ENCODE measurements at places on chromosomes 12 and 14.

- DNase-seq, result no peak
These were observed 9.4 kb downstream of the AKT1 start for GRCh38 chr14:104786091-104786586.

DNA sequence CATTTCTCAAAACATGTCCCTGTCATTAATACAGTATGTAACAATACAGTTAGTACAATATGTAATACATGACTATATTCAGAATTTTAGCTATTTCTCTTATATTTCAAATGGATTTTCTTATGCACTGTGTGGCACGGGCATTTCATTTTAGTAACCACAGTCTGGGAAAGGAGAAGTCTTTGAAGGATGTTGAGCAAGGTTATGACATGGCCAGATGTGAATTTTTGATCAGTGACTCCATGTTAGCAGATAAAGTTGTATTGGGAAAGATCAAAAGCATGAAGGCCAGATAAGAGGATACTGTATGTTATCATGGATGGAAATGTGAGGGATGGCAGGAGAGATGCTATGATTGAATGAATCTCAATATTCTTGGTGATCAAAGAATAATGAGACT lies 285.2 kb downstream of the NAV3 start:
- DNase-seq, result peak; percentile 72

DNA sequence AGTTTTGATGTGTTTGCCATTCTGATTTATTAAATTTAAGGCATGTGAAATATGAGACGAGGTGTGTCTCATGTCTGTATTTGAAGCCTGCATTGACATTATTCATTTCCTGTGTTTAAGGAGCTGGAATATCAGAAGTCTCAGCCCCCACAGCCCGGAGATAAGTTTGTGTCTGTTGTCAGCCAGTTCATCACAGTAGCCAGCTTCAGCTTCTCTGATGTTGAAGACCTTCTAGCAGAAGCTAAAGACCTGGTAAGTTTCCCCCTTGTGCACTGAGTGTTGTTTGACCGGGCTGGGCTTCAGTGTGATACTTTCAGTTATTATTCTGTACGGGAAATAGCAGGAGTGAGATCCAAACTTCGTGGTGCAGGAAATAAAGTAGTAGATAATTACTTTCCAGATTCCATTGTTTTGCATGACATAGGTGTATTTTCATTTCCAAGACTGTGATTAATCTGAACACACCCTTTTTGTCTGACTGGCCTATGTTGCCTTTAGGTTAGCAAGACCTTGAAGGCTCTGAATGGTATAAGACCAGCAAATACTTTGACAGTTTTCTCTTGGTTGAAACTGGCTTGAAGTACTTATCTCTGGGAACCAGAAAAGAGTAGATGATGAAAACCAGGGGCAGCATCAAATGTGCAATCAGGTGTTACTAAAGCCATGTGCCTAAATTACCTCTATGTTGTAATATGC lies 101.5 kb downstream of the GPR135 start:
- DNase-seq, result peak; percentile 57

DNA sequence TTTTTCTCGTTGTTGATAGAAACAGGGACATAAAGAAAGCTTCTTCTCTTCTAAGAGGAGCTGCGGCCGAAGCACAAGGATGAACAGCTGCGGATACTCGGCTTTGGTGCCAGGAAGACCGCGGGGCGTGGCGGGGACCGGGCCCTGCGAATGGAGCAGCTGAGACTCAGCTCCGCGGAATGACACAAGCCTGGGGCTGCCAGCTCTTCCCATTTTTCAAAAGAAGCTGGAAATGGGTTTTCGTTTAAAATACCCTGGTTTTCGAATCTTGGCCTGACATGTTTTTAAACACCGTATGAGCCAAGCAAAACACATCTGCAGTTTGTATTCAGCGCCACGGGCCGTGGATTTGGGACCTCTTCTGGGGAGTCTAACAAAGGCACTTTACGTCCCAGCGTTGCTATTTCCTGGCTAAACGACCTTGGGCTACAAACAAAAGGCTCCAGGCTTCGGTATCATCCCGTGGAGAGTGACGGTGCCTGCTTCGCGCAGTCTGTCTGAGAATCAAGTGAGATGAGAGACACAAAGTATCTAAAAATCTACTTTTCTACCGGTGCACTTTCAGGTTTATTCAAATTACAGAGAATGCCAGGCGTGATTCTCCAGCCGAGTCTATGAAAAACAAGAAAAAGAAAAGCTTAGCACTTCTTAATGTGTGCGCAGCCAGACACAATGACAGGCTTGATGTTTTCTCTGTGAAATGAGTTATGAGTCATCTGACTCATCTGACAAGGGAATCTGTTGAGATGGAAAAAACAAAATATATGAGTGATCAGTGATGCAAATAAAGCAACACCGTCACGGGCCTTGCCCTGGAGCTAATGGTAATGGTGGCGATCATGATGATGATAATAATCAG lies 114.0 kb upstream of the TMEM132D start:
- DNase-seq, result no peak

DNA sequence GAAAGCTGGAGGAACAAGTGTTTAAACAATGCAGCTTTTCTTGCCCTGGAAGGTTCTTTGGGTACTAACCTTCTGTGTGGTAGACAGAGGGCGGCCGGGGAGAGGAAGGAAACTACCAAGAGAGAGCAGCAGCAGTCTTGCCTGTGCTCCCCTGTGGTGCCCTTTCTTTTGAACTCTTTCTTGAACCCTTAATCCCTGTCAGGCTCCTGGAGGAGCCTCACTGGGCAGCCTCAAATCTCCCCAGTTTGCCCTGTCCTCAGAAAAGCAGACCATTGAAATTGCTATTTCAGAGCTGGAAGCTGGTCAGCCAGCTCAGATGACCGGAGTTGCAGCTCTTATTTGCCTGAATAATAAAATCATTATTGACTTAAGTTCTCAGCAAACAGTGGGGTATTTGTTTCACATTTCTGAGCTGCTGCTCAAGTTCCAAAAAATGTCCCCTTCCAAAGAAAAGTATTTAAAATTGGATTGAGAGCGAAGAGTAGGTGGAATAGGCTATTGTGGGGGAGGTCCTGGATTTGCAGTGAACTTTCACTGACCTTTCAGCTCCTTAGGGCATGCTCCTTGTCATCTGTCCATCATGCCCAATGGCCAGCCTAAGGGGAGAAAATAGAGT lies 42.1 kb upstream of the RNASE3 start:
- DNase-seq, result no peak

- no peak for DNase-seq
These were observed 18.0 kb downstream of the NIN start for GRCh38 chr14:50812856-50813543.

GRCh38 chr14:24293525-24293924 lies 6.1 kb downstream of the DHRS1 start:
- DNase-seq, result no peak

- no peak for DNase-seq
These were observed 83.7 kb downstream of the TMTC3 start for GRCh38 chr12:88225776-88226175.

- DNase-seq, result peak; percentile 99
These were observed 14.4 kb upstream of the CD27 start for GRCh38 chr12:6430124-6430989.
